Ascending aorta (tissue), 2 donors: ENCODE measurements at places on chromosomes 5 and 9. TPM values are rescaled to one million over a fixed set of nuclear protein-coding genes. Genes with fewer than 3 reads are reported as not detected.

DNA sequence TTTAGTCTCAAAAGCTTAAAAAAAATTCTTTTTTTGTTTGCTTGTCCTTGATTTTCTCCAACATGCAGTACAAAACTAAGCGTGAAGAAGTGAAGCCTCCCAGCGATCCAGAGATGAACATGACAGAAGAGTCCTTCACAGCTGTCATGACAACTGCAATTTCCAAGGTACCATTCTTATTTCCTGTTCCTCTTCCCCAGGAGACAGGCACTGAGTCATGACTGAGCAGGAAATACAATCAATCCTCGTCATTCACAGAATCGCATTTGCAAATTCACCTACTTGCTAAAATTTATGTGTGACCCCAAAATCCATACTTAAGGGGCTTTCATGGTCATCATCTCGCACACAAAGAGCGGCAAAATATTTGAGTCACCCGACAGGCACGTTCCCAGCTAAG, 77.3 kb downstream of the SLC1A1 start:
- no peaks in the 10 kb centered on the region for H3K27me3 ChIP-seq
- no peak overlapping the region for H3K27ac ChIP-seq
- H3K4me1 ChIP-seq = no peaks in the 10 kb centered on the region

- H3K4me3 ChIP-seq = no peak overlapping the region
- H3K27ac ChIP-seq = no peak overlapping the region
- no peaks in the 10 kb centered on the region for H3K27me3 ChIP-seq
These were observed 40.4 kb downstream of the EXD3 start for GRCh38 chr9:137382444-137383080.

DNA sequence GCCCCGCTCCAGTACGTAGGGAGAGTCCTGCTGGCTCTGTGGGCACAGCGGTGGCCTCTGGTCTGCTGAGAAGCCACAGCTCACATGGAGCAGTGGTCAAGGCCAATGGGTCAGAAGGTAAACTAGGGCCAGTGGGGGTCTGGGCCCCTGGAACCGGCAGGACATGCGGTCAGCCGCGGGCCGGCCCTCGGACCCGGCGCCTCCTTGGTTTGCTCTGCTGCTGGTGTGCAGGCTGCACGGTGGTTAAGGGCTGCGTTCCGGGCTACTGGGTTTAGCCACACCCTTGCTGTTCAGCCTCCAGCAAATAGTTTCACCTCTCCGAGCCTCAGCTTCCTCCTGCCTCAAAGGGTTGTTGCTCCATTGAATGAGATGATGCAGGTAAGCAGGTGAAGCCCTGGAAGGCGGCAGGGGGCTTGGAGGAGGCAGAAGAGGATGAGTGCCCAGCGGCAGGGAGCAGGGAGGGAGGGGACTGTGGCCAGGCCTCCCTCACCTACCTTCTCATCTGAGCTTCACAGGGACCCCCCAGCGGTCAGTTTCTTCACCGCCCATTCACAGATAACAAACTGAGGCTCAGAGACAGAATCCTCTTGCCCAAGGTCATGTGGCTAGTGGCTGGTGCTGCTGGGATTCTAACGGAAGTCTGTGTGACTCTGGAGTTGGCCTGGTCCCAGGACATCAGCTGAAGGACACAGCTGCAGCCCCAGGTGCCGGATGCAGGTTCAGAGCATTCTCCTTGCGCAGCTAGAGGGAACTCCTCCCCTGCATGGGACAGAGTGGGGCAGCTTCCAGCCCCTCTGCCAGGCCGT, 3.7 kb upstream of the COL5A1 start:
- no peak overlapping the region for H3K27ac ChIP-seq
- H3K36me3 ChIP-seq = no peaks in the 10 kb centered on the region
- no peaks in the 10 kb centered on the region for H3K27me3 ChIP-seq

DNA sequence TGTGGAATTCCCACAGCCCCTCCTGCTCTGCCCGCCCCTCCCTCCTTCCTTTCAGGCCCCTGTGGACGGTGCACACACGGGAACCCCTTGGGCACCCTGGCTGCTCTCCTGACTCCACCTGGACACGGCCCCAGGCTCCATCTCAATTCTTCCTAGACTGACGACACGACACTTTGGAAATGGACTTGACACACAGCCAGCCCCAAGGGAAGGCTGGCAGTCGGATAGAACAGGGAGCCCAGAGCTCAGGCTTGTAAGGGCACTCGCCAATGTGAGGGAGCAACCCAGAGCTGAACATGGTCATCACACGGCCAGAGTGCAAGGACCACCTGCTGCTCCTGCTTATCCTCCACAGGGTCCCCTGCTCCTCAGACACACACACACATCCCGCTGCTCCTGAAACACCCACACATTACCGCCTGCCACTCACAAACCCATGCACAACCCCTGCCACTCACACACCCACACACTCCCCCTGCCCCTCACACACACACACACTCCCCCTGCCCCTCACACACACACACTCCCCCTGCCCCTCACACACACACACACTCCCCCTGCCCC, 8.9 kb downstream of the SLC9A3 start:
- no peak overlapping the region for H3K4me3 ChIP-seq
- H3K36me3 ChIP-seq = no peaks in the 10 kb centered on the region
- no peak for DNase-seq
- no peaks in the 10 kb centered on the region for H3K27me3 ChIP-seq

- peaks cover 5% of the 10 kb centered on the region for H3K4me1 ChIP-seq
- H3K27me3 ChIP-seq = no peaks in the 10 kb centered on the region
- no peaks in the 10 kb centered on the region for H3K36me3 ChIP-seq
- H3K27ac ChIP-seq = no peak overlapping the region
- no peak for DNase-seq
- no peak overlapping the region for H3K4me3 ChIP-seq
These were observed 5.1 kb upstream of the ERGIC1 start for GRCh38 chr5:172828911-172829431.

DNA sequence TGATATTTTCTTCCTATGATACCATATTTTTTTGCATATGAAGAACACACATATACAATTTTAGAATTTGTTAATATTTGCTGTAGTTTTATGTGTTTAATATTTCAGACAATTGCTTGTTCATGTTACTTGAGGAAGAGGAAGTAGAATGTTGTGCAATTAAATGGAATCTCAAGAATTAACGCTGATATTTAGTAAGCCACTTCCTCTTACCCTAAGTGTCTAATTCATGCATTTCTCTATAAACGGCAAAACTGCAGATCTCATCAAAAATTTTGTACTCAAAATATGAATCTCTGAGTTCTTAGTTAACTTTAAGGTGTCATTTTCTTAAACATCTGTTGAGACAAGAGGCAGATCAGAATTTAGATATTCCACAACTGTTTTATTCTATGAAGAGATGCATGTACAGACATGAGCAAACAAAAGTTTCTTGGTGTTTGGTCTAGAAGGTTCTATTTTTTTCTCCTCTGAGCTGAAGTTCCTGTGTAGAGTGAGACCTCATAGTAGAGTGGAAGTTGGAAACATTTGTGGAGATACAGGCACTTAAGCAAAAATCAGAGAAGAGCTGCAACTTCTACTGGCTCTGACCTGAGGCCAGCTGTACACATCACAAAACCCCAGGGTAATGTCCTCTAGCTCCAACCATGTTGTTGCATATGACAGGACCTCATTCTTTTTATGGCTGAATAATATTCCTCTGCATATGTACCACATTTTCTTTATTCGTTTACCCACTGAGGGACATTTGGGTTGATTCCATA, 16.6 kb upstream of the TGFBI start:
- peaks cover 4% of the 10 kb centered on the region for H3K4me1 ChIP-seq
- no peaks in the 10 kb centered on the region for H3K36me3 ChIP-seq
- H3K27ac ChIP-seq = no peak overlapping the region
- H3K4me3 ChIP-seq = no peak overlapping the region
- no peak for DNase-seq

GRCh38 chr9:121067640-121068039, 7.1 kb upstream of the CNTRL start:
- no peak overlapping the region for H3K4me3 ChIP-seq
- no peak for DNase-seq
- no peaks in the 10 kb centered on the region for H3K27me3 ChIP-seq

DNA sequence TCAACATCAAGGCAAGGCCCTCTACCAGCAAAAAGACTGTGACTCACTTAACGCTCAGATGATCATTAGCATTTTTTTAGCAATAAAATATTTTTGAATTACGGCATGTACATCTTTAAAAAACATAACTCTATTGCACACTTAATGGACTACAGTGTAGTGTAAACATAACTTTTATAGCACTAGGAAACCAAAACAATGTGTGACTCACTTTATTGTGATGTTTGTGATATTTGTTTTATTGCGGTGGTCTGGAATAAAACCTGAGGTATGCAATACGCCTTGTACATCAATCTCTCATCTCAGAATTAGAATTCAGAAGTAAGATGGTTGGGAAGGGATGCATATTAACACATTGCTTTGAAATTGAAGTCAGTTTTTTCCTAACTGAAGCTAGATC, 106.9 kb upstream of the PTCH1 start:
- H3K27ac ChIP-seq = no peak overlapping the region
- H3K4me3 ChIP-seq = no peak overlapping the region
- DNase-seq = no peak

DNA sequence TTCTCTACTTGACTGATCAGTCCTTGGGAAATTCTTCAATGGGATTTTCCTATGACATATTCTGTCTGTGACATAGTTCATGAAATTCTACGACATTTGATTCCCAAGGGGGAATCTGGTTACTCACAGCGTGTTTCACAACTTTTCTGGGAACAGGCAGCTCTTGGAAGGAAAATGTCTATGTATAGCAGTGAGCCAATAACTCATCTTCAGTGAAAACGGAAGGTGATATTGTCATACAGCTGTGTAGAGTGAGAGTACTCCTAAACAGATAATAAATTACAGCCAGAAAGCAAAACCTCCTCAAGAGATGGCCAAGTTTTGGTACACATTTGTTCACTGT, 91.4 kb downstream of the C9orf152 start:
- H3K4me1 ChIP-seq = peaks cover 18% of the 10 kb centered on the region
- DNase-seq = no peak
- no peaks in the 10 kb centered on the region for H3K36me3 ChIP-seq
- H3K27ac ChIP-seq = no peak overlapping the region
- H3K4me3 ChIP-seq = no peak overlapping the region

- no peak for DNase-seq
- no peaks in the 10 kb centered on the region for H3K27me3 ChIP-seq
- no peak overlapping the region for H3K27ac ChIP-seq
- no peak overlapping the region for H3K4me3 ChIP-seq
These were observed 1.7 kb upstream of the PTPDC1 start for GRCh38 chr9:94082553-94082952.

- no peak overlapping the region for H3K4me3 ChIP-seq
- no peak overlapping the region for H3K27ac ChIP-seq
- H3K27me3 ChIP-seq = no peaks in the 10 kb centered on the region
- no peaks in the 10 kb centered on the region for H3K36me3 ChIP-seq
These were observed 61.6 kb upstream of the NEURL1B start for GRCh38 chr5:172579403-172579990.

- DNase-seq = no peak
- H3K4me1 ChIP-seq = no peaks in the 10 kb centered on the region
- H3K4me3 ChIP-seq = no peak overlapping the region
These were observed 116.7 kb upstream of the KLF4 start for GRCh38 chr9:107606149-107606790.

DNA sequence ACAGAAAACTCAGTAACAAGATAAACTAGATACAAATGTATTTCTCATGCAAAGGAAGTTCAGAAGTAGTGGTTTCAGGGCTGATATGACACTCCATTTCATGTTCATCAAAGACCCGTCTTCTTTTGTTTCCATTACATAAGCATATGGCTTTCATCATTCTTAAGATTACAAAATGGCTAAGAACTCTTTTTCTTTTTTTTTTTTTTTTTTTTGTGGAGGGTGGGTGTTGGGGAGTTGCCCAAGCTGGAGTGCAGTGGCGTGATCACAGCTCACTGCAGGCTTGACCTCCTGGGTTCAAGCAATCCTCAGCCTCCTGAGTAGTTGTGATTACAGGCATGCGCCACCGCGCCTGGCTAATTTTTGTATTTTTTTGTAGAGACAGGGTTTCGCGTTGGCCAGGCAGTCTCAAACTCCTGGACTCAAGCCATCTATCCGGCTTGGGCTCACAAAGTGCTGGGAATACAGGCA, 22.0 kb upstream of the PTBP3 start:
- H3K4me3 ChIP-seq = no peak overlapping the region
- DNase-seq = no peak
- no peak overlapping the region for H3K27ac ChIP-seq
- no peaks in the 10 kb centered on the region for H3K27me3 ChIP-seq

GRCh38 chr5:93044859-93045666, 536.0 kb downstream of the NR2F1-AS1 start:
- H3K36me3 ChIP-seq = no peaks in the 10 kb centered on the region
- no peak for DNase-seq
- H3K4me1 ChIP-seq = no peaks in the 10 kb centered on the region
- H3K27me3 ChIP-seq = no peaks in the 10 kb centered on the region
- no peak overlapping the region for H3K4me3 ChIP-seq

- no peaks in the 10 kb centered on the region for H3K36me3 ChIP-seq
- H3K4me3 ChIP-seq = no peak overlapping the region
- no peak overlapping the region for H3K27ac ChIP-seq
- H3K4me1 ChIP-seq = no peaks in the 10 kb centered on the region
- H3K27me3 ChIP-seq = no peaks in the 10 kb centered on the region
These were observed 14.0 kb upstream of the FRMPD1 start for GRCh38 chr9:37636511-37637448.

- H3K36me3 ChIP-seq = no peaks in the 10 kb centered on the region
- H3K27me3 ChIP-seq = no peaks in the 10 kb centered on the region
- H3K4me1 ChIP-seq = no peaks in the 10 kb centered on the region
- no peak overlapping the region for H3K27ac ChIP-seq
These were observed 290.1 kb upstream of the CDH9 start for GRCh38 chr5:27328480-27328879.

Gene FIBCD1
- total RNA-seq = not detected

Gene TXN
- 28.9 TPM for total RNA-seq

Gene PKD2L2
- total RNA-seq = not detected

Gene PRDM9
- not detected for total RNA-seq

Gene PCDHA10
- total RNA-seq = 2.0 TPM

Gene CTSV
- total RNA-seq = not detected

Gene EQTN
- not detected for total RNA-seq

Gene BAAT
- total RNA-seq = 0.53 TPM

Gene SEMA5A
- 18.4 TPM for total RNA-seq
